ENCODE measurements at places on chromosomes 3 and 15.

DNA sequence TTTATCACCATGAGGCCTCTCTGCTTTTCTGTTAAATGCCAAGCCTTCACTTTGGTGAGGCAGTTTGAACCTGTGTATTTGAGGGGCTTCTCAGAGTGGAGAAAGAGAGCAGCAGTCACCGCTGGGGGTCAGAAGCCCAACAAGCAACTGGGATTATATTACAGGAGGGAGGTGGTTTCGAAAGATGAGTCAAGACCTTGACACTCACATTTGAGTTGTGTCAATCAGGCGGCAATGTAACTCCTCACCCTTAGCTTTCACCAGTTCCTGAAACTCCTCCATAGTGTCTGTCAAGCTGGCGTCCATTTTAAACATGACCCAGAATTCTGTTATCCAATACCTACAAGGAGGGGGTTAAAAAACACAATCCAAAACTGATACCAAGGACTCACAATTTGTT is 46.5 kb downstream of the RASGRP1 start:
- no peak for DNase-seq

DNA sequence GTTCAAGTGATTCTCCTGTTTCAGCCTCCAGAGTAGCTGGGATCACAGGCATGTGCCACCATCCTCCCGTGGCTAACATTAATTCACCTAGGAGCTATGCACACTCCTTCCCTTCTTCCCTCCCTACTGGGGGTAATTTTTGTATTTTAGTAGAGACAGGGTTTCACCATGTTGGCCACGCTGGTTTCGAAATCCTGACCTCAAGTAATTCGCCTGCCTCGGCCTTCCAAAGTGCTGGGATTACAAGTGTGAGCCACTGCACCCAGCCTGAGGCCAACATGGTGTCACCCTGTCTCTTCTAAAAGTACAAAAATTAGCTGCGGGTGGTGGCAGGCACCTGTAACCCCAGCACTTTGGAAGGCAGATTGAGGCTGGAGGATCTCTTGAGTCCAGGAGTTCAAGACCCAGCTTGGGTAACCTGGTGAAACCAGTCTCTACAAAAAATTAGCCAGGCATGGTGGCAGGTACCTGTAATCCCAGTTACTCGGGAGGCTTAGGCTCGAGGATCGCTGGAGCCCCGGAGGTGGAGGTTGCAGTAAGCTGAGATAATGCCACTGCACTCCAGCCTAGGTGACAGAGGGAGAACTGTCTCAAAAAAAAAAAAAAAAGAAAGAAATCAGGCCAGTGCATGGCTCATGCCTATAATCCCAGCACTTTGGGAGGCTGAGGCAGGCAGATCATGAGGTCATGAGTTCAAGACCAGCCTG is 6.1 kb downstream of the RNU5B-1 start:
- DNase-seq: no peak

- no peak for DNase-seq
Observed at GRCh38 chr3:194860725-194861124, 175.0 kb downstream of the FAM43A start.

- DNase-seq: no peak
Observed at GRCh38 chr3:87206070-87206469, 21.0 kb upstream of the CHMP2B start.

DNA sequence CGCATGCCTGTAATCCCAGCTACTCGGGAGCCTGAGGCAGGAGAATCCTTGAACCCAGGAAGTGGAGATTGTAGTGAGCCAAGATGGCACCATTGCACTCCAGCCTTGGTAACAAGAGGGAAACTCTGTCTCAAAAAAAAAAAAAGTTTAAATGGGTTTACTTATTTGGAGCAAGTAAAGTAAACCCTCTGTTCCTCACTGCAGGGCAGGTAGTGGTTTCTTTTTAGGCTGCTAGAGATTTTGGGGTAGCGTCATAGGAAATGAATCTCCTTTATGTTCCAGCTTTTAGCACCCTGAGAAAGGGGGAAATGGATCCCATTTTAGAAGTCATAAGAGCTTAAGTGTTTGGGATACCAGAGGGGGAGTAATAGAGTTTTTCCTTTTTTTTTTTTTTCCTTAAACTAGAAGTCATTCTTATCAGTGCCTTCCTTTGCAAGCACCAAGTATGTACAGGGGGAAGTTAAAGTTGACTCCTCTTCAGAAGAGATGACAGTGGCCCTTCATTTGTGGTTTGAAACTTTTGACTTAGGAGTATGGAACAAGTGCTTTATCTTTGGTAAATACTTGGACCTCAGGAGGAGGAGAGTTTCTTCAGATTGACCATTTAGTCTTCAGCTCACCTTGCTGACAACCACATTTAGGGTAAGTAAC is 8.0 kb downstream of the PXK start:
- DNase-seq: no peak

DNA sequence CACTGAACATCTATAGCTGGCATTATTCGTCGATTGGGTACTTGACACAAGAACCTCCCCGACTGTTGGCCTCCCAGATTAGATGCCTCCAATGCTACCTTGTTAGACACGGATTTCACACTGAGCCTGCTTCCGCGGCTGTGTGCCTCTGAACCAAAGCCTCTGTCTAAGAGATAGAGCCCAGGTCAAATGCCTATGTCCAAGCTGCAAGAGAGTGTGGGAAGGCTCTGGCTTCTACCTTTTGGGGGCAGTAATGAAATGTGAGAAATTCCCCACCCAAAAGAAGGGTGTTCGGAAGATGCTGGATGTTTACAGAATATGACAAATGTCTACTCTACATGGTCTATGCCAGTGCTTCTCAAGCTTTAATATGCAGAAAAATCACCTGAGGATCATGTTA is 2.0 kb upstream of the RPUSD2 start:
- no peak for DNase-seq

GRCh38 chr3:20658491-20658890 is 472.5 kb upstream of the SGO1 start:
- no peak for DNase-seq

DNA sequence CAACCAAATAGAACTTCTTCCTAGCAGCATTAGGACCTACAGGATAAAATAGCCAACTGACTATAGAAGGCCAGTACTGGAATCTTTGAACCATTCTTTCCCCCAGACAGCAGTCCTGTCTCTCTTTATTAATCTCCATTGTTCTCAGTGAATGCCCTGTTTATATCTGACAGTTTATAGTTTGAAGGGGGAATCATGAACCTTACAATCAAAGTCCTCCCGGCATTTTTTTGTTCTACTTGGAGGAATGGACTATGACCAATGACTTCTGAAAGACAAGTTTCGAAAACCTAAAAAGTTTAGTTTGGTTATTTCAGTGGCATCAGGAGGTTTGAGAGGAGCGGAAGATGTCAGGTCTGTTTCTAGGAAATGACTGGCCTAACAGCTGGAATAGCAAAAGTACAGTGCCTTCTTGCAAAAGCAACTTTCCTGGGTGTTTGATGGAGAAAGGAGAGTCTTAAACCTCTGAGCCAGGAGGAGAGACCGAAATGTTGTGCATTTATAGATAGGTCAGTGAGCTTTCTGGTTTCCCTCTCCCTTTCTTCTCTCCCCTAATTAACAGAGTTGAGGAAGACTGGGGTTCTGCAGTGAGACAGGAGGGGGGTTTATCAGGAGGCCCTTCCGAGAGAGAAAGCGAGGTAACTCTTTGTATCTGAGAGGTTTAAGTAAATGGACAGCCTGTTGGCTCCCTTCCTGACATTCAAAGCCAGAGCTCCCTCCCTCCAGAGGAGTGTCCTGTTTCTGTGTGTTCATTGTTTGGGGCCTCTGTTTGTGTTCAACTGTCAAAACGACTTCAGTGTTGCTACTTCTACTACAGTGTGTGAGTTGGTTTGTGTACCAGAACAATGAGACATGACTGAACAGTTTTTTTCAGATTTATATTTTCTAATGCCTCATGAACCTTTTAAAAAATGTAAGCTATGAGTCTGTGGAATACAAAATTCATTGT is 383.0 kb upstream of the RARB start:
- no peak for DNase-seq
